ENCODE measurements at places on chromosomes 1 and 21.

DNA sequence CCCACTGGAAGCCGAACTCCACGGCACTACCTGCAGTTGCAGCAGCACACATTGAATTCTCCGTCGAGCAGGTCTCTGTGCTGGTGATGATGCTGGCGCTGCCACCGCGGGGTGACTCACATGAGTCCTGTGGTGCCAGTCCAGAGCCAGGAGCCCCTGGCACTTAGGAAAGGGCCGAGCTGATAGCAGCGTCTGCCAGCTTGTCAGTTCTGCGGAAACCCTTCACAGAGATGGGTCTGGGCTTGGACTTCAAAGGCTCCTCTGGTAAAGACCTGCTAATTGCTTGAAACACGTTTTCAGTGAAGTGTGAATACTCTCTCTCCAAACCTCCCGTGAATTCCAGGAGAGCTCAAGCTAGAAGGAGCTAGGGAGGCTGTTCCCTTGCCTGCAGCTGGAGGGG is 92.2 kb downstream of the GRIK3 start:
- DNase-seq: no peak

GRCh38 chr1:11797525-11798216 is 8.1 kb downstream of the MTHFR start:
- DNase-seq: no peak

- DNase-seq: no peak
Observed at GRCh38 chr1:229370601-229371021, 27.8 kb upstream of the CCSAP start.

DNA sequence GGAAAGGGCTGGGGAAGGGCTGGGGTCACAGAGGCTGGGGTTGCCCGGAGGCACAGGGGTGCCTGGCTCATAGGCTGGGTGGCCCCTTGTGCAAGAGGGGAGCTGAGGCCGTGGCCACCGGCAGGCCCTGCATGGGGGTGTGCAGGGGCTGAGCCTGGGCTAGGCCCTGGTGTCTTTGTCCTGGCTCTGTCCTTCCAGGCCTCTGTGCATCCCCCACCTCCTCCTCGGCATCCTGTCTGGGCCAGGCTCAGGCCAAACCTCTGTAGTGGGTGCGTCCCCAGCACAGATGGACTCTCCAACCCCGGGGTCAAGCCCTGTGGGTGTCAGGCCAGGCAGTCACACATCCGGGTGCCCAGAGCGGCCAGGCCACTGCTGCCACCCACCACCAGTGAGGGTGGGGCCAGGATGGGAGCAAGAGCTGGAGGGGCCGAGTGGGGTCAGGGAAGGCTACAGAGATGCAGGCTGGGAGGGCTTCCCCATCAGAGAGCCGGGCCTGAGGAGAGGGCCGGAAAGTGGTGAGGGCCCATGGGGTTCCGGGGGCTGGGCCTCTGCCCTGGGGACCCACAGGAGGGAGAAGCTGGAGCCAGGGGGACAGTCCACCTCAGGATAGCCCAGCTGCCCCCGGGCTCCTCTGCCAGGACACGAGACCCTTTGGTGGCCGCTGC is 19.4 kb downstream of the PANK4 start:
- DNase-seq: no peak

DNA sequence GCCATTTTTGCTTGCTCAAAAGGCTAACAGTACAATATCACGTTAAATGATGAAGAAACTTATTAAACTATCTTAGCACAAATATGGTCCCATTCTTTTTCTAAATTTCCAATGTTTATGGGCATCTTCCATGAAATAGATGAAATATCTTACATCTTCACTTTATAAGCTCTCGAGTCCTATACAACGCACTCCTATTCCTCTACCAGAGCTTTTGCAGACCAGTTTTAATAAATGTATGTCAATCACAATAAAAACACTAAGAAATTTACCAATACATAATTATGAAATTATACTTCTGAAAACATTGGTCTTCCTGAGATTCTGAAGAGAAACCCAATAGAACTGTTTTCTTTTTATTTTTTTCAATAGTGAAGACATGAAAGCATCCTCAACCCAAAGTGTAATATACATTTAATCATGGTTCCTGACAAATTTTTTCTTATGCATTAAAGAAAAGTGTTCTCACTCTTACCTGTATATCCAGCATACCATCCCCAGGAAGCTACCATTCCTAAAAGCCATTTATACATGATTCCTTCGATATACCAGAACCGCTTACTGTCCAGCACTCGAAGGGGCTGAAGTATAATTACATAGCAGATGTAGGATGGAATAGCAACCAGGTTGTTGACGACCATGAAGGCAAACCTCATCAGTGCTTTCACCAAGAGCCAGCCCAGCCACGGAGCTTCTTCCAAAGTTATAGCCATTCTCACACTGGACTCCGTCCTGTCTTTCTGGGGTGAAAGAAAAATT is 1.8 kb downstream of the LPGAT1 start:
- DNase-seq: no peak

GRCh38 chr1:208500375-208500774 is 256.2 kb upstream of the PLXNA2 start:
- no peak for DNase-seq

- DNase-seq: no peak
Observed at GRCh38 chr1:221039616-221040015, 160.4 kb downstream of the HLX start.

DNA sequence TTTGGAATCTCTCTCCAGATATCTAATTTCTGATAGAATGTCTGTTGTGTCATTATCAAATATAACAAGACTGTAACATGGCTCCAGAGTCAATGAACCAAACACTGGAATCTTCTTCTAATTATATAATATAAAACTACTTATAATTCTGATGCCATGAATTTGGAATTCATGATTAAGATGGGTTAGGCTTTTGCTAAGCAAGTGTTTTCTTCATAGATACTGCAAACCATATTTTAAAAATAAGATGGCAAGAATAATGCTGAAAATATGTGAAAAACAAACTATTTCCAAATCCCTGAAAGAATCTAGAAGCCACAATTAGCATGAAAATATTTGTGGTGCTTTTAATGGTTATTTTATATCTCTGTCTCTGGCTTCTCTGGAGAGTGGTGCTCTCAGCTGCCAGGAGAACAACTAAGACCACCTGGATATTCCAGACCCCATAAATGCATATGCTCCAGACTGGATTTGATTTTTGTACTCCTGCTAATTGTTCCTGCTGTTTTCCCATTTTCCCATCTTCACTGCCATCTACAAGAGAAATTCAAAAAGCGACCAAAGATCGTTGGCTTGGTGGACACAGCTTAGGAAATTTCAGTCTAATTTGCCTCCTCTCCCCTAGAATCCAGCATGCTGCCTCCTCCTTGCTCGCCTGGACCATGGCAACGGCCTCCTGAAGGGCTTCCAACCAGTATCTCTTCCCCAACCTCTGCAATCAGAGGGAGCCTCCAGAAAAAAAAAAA is 418.9 kb downstream of the SETD4 start:
- DNase-seq: no peak

DNA sequence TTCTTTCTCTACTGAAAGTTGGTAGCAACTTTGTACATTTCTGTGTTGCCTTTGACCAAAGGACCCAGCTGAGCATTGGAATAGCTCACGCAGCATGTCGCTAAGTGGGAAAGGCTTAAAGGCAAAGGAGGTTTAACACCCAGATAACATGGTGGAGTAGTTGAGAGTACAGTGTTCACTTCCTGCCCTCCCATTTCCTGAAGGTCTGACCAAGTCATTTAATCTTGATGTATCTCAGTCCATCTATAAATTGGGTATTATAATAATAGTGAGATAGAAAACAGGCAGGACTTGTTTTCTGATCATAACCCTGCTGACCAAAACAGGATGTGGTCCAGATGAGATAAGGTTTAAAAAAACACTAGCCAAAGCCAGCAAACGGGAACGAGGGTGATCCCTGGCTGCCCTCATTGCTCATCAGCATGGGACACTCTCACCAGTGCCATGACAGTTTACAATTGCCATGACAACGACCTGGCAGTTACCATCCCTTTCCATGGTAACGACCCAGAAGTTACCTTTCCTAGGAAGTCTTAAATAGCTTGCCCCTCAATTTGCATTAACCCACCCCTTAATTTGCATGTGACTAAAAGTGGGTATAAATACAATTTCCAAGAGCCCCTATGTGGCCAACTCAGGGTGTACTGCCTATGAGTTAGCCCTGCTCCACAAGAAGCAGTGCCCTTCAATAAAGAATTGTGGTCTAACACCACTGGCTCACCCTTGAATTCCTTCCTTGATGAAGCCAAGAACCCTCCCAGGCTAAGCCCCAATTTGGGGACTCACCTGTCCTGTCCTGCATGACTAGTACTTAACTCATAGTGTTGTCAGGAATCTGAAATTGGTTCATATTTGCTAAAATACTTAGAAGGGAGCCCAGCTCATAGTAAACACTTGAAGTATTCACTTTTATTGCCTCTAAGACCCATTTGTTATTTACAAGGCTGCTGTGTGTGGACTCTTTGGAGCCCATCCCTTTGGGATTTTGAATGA is 28.4 kb upstream of the FHAD1 start:
- DNase-seq: no peak

DNA sequence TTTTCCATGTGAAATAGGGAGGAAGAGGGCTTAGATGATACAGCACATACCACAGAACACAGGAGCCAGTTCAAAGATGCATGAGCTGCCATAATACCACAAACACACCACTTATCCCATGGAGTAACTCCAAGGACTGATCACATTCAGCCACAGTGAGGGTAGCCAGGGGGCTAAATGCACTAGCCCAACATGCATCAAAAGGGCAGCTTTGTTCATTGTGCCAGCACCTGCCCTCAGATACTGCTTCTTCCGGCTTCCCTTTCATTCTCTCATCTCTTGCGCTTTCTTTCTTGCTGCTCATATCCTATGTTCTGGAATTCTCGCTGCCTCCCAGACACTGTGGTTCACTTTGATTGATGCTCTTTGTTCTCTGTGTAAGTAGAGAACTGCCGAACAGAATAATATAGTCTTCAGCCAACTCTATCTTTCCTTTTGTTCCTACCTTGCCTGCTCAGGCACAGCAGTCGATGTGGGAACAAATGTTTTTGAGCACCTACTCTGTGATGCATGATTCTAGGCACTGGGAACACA is 50.0 kb upstream of the SYT6 start:
- DNase-seq: no peak

- DNase-seq: no peak
Observed at GRCh38 chr1:153805042-153805745, 30.0 kb downstream of the SLC27A3 start.

DNA sequence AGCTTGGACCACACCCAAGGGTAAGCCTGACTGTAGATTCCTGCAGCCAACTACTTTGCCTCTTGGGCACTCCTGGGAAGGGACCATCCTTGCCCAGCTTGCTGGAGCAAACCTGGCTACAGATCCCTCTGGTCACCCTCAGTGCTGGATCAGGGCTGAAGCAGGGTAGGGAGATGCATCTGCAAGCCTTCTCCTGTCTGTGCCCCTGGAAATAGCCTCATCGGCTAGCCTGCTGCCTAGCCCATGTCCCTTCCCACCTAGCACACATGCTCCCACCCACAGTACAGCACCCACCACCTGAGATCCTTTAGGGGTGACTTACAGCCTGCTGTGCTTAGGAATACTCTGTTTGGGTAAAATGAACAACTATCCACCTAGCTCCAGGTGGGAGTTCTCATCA is 177.3 kb upstream of the HMGB4 start:
- DNase-seq: no peak

- no peak for DNase-seq
Observed at GRCh38 chr1:157001304-157001703, 44.2 kb downstream of the ARHGEF11 start.

DNA sequence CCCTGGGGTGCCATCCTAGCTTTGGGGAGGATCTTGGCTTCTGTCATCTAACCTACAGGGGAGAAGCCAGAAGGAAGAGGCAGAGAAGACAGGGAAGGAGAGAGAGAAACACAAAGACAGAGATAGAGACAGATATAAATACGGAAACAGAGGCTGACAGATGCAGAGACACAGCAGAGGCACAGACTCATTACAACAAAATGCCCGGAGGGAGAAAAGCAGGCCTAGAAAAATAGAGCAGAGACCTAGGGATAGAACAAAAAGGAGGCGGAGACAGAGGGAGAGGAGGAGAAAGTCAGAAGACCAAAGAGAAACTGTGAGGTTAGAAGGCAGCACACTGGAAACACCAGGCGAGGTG is 1.9 kb downstream of the PEAR1 start:
- DNase-seq: no peak

DNA sequence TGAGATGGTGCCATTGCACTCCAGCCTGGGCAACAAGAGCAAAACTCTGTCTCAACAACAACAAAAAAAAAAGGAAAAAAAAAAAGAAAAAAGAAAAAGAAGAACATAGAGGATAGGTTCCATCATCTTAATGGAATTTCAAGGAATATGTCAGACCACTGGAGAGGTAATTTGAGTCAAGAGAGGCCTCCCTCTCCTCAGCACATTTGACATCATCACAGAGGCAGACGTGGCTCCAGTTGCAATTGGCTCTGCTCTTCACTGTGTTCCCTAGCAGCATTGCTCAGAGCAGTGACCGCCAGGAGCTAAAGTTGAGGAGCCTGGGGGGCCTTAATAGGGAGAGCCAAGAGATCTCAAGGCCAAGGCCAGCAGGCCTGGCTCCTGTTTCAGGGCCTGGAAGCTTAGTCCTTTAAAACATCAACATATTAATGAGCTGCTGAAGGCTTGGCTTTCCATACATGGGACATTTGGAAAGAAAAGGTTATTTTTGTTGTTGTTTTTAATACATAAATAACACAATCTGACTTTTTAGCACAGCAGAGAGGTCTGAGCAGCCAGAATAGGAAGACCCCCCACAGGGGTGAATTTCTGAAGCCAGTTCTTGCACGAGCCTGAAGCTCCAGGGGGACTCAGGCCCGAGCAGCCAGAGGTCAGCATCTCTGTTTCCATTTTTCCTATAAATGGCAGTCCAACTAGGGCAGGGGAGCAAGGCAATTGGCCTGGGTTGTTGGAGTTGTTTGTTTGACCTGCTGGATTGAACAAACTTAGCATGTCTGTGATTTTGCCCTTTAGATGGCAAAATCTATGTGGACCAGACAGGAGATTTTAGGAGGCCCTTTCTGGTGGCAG is 118.3 kb upstream of the FGGY start:
- DNase-seq: no peak

GRCh38 chr1:94218332-94218731 is 19.1 kb downstream of the ARHGAP29 start:
- no peak for DNase-seq

DNA sequence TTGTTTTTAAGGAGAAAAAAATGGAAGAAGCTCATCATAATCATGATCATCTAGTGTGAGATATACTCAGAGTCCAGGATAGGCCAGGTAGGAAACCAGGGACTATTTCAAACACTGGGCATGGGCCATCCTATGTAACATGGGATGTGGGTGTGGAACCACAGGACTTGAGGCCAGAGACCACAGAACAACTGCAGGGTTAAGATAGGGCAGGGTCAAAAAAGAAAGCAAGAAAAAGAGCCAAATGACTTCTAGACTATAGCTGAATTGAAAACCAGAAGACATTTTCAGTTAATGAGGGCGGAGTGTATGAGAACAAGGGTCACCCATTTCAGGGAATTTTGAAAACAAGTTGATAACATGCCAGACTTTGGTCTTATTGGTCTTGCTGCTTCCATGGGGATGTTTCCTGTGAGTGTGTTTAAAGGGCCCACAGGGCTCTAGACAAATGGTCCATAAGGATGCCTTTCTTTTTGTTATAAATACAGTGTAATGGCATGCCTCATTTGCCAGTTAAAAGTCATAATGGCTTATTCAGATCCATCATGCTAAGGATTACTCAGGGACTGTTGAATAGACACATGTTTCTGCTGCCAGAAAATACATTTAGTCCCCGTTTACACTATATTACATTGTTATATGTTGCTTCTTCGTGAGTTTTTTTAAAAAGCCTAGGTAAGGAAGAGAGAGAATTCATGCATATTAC is 182.0 kb upstream of the C21orf91 start:
- DNase-seq: no peak

GRCh38 chr1:8493916-8494540 is 176.1 kb downstream of the SLC45A1 start:
- no peak for DNase-seq

- no peak for DNase-seq
Observed at GRCh38 chr1:246934765-246935164, 3.0 kb upstream of the AHCTF1 start.
